ENCODE measurements at places on chromosomes 4 and X. TPM values are rescaled to one million over a fixed set of nuclear protein-coding genes. Genes with fewer than 3 reads are reported as not detected.

GRCh38 chr4:56870946-56871345 is 36.8 kb upstream of the REST start:
- DNase-seq: no peak

The FGF13 gene
- 19.2 TPM for total RNA-seq

The RASSF6 gene
- not detected for total RNA-seq

The TMEM271 gene
- not detected for total RNA-seq

The NMU gene
- 1.8 TPM for total RNA-seq

The SORBS2 gene
- 15.7 TPM for total RNA-seq

DNA sequence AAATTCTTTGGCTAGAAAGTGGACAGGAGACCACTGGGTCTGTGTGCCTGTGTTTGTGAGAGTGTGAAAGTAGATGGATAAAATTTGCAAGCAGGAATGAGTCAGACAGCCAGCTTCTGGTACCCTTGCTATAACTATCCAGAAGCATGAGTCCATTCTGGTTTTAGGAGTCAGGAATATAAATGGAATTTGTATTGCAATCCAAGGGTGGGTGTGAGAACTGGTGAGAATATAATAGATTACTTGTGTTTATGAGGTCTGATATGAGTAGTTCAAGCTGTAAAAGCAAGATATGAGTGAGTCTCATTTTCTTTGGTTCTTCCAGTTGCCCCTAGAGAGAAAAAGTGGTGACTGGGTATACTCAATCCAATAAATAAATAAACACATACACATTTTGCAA is 212.7 kb upstream of the TAPT1 start:
- DNase-seq: no peak

GRCh38 chr4:87881115-87881514 is 48.3 kb downstream of the MEPE start:
- no peak for DNase-seq
